ENCODE measurements at places on chromosomes 6 and 20.

GRCh38 chr20:64103871-64104666 is 3.3 kb downstream of the NPBWR2 start:
- DNase-seq: no peak

DNA sequence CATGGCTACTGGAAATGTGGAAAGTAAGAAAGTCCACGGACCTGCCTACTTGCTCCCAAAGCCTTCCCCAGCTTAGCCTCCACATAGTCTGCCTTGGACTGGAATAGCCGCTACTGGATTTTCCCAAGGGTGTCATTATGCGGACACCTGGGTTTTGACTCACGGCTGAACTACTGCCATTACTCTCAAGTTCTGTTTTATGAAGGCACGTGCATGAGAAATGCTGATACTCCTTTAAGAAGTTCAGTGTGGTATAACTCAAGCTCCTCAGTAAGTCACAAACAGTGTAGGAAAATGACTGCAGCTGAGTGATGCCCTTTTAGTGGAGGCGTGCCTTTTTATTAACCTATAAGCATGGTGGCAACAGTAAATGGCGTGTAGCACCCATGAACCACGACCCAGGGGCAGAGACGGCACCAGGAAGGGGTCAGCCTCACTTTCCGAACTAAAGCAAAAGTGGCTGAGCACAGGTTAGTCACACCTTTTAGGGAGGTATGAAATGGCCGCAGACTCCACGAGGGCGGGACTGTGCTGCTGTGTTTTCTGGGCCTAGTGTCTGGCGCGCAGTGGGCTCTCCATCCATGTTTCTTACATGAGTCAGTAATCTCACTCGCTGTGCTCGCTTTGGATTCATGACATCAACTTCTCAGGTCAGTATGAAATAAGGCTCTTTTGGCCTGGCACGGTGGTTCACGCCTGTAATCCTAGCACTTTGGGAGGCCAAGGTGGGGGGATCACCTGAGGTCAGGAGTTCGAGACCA is 23.9 kb downstream of the PSMG4 start:
- no peak for DNase-seq

- no peak for DNase-seq
Observed at GRCh38 chr6:28953039-28953584, 29.3 kb upstream of the TRIM27 start.

GRCh38 chr6:122042960-122043735 is 356.3 kb upstream of the HSF2 start:
- no peak for DNase-seq

DNA sequence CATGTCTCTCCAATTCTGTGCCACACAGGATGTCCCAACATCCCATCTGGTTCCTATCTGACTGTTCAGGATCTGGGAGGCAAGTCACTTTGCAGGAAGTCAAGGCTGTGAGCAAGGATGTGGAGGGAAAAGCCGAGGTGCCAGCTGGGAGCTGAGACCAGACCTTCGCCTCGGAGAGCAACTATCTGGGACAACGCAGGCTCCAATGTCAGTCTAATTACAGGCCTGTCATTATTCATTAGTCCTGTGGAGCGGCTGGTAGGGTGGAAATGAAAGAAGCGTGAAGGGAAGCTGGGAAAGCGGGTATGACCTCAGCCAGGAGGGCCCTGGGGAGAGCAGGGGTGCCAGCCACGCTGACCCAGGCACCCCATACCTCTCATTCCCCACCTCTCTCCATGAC is 147.3 kb downstream of the UNC5CL start:
- DNase-seq: no peak

DNA sequence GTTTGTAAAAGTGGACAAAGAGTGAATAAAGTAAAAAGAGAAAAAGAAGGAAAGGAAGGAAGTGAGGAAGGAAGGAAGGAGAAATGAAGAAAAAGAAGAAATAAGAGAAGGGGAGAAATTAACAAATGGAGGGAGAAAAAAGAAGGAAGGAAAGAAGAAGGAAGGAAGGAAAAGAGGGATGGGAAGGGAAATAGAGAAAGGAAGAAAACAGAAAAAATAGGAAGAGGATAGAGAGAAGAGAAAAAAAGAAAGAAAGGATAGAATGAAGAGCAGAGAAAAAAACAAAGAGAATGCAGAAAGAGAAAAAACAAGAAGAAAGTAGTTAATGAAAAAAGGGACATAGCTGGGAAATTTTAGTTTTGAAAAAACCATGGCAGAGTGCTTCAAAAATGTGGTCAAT is 361.8 kb downstream of the EPHA7 start:
- DNase-seq: no peak

GRCh38 chr6:133892813-133893691 is 4.1 kb downstream of the TCF21 start:
- no peak for DNase-seq

DNA sequence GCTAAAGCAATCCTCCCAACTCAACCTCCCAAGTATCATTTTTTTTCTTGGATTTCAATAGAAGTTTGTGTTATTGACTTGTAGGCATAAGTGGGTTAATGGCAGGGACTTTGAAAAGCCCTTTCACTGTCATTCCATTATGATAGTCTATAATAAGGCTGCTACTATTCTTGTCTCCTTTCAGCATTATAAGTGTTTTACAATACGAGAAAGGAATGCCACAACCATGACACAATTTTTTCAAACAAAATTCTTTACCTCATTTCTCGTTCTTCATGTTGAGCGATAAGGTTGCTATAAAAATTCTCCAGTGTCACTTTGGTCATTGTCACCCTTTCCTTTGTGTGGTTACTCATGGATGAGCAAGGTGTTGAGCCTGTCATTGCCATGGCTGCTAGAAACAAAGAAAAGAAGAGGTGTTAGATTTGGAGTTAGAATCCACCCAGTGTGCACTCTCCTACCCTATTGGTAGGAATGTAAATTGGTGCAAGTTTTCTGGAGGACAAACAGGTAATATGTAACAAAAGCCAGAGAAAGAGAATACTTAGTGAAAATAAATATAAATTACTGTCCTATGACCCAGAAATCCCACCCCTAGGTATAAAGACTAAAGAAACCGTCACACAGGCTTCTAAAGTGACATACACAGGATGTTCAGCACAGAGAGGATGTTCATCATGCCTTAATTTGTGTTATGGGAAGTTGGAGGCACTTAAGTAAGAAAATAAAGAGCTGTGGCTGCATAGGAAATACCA is 7.3 kb downstream of the STK38 start:
- DNase-seq: no peak

GRCh38 chr6:69735027-69735426 is 61.8 kb downstream of the LMBRD1 start:
- DNase-seq: no peak

DNA sequence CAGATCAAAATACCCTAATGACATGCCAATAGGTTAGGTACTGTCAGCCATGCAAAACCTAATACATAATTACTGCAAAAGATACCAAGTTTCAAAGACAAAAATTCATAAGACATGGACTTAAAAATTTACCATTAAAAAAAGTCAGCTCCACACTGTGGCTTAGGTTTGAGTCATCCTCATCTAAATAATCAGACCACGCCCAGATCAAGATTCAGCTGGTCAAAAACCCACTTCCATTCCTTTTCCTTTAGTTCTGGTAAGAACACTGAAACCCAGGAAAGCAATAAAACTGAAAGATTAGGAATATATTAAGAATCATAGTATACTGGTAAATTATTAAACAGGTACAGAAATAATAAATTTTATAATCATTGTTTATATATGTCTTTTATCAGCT is 81.0 kb upstream of the ASF1A start:
- no peak for DNase-seq

DNA sequence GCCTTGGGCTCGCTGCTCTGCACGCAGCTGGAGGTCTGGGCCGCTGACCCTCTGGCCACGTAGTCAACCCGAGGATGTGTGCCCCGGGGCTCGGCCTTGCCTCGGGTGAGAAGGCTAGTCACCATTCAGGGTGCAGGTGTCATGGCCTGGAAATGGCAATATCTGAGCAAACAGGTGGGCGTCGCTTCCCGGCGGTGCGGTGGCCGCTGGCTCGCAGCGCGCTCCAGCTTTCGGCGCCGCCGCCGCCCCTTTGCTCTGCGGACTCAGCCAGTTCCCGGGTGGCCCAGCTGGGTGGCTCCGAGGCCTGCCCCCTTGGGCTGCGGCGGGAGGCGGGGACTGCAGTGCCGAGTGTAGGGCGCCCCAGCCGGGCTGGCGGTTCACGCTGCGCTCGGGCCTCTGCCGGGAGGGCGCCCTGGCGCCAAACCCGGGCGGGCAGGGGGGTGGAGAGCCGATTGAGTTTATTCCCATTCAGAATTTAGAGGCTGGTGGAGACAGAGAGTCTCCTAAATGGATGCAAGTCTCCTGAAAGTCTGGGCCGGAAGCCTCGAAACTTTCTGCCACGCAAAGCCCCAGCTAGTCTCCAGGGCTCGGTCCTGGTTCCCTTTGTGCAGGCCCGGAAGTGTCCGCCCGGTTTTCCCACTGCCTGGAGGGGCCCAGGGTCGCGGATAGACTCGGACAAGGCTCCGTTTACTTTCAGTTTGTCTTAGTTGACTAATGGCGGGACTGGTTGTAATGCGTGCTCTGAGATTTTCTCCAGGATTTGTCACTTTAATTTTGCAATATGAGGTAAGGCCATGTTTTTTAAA is 11.3 kb upstream of the TFAP2A start:
- peak; percentile 66 for DNase-seq

DNA sequence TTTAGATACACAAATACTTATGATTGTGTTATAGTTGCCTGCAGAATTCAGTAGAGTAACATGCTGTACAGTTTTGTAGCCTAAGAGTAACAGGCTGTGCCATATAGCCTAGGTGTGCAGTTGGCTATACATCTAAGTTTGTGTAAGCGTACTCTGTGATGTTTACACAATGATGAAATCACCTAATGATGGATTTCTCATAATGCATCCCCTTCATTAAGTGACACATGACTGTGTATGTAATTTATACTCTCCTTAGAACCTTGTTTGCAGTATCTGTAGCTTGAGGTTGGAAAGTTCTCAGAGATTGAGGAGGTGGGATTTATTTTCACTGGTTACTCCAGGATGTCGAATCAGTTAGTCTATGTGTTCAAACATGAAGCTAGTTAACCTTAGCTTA is 67.0 kb upstream of the TMEM30A start:
- DNase-seq: no peak

DNA sequence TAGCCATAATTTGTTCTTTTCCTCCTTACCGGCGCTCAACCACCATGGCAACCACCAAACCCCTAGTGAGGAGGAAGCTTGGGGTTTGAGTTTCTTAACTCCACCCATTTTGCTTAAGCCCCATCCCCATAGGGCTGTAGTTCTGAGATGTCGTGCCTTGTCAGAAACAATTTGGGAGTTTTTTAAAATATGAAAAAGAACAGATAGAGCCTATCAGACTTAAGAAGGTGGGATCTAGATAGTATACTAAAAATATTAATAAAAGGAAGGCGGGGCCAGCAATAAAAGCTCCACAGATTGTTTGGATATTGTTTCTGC is 5.6 kb downstream of the BRD2 start:
- DNase-seq: no peak

GRCh38 chr6:130862370-130862769 is 35.2 kb downstream of the SMLR1 start:
- DNase-seq: no peak

DNA sequence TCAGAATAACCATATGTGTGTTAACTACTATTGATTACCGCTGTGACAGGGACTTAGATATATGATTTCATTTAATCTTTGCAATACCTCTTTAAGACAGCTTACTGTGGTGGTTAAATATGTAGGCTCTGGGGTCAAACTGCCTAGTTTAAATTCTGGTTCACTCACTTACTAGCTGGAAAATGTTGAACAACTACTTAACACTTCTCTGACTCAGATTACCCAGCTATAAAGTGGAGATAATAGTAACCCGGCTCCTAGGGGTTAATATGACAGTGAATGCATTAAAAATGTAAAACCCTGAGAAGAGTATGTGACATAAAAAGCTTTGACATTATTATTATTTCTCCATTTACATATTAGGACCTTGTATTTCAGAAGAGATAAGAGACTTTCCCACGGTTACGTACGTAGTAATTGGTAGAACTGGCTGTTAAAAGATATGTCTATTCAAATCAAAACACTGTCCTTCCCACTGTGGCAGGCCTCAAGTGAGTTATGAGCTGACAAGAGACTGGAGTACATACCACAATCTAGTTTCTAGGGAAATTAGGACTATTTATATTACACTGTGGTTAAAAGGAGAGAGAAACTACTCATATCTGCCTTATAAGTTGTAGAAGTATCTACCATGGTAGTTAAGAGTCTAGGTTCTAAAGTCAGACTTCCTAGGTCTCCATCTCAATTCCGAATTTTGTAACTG is 4.4 kb upstream of the PLCB1 start:
- DNase-seq: no peak

- DNase-seq: no peak
Observed at GRCh38 chr6:12472601-12473038, 182.5 kb downstream of the EDN1 start.

- DNase-seq: no peak
Observed at GRCh38 chr6:28920281-28920680, 3.5 kb downstream of the TRIM27 start.

DNA sequence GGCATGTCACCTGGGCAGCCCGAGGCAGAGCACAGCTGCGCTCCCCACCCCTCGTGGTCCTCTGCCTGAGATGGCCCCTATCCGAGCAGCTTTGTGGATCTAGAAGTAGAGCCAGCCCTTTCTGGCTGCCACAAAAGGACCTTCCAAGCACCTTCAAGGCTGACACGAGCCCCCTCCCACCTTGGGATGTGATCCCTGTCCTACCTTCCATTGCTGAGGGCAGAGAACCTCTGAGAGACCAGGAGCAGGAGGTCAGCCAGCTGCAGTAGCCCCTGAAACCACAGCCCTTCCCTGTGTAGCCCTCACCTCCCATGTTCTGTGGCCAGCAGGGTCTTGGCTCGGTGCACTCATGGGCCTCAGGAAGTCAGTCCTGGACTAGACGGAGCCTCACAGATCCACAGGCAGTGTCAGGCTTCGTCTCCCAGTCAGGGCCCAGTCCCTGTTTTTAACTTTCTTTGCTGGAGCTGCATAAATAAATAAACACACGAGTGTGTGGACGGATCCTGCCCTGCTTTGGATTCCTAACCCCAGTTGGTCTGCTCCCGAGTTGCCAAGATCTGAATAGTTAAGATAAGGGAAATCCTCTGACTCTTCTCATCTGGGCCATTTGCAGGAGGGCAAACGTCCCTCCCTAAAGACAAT is 507.7 kb downstream of the PREX1 start:
- no peak for DNase-seq

DNA sequence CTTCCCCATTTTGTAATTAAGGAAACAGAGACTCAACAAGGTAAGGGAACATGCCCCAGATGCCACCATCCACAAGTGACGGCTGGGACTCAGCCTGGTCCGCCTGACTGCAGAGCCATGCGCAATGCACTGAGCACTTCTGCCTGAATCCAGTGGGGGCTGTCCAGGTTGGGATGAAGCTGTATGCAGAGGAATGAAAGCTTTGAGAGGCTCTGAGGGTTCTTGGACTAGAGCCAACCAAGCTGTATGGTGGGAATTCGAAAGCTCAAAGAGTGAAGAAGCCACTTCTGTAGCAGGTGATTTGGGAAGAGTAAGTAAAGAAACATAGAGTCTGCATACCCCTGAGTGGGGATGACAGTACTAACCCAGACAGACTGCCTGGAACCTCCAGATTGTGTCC is 127.6 kb upstream of the AKAP12 start:
- no peak for DNase-seq

Data from GM12892 (cell line).